ENCODE measurements at places on chromosomes 7 and 10.

DNA sequence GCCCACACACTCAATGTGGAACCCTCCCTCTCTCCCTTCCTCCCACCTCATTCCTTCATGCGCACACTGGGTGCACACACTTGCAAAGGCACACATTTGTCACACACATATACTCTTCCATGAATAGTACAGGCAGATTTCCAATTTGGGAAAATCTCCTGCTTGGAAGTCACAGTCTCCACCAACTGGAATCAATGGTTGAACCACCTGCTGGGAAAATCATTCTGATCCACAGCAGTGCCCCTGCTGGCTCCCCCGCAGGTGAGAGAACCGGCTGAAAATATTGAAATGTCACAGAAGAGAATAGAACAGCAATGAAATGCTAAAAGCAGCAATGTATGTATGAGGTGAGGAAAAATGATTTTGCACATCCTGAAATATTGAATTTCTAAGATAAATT is 232.7 kb downstream of the ADAM12 start:
- no peak for DNase-seq

- DNase-seq = no peak
Measured at GRCh38 chr10:97805096-97805884, 33.5 kb upstream of the SFRP5 start.

DNA sequence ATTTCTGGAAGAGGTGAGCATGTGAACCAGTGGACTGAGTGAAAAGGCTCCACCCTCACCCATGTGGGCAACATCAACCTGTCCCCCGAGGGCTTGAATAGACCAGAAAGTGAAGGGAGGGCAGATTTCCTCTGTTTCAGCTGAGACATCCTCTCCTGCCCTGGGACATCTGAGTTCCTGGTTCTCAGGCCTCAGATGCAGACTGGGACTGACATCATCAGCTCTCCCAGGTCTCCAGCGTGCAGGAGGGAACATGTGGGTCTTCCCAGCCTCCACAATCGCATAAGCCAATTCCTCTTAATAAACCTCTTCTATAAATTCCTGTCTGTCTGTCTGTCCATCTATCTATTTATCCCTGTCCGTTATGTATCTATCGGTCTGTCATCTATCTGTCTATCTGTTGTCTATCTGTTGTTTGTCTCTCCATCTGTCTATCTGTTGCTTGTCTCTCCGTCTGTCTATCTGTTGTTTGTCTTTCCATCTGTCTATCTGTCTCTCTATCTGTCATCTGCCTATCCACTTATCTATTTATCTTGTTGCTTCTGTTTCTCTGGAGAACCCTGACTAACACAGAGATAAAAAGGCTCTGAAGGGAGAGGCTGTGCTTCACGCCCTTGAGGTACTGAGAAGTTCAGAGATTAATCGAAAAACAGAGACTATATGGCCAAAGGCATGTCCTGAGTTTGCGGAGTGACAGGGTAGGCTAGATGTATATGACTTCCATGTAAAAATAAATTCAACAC is 140.3 kb upstream of the PFKP start:
- no peak for DNase-seq

DNA sequence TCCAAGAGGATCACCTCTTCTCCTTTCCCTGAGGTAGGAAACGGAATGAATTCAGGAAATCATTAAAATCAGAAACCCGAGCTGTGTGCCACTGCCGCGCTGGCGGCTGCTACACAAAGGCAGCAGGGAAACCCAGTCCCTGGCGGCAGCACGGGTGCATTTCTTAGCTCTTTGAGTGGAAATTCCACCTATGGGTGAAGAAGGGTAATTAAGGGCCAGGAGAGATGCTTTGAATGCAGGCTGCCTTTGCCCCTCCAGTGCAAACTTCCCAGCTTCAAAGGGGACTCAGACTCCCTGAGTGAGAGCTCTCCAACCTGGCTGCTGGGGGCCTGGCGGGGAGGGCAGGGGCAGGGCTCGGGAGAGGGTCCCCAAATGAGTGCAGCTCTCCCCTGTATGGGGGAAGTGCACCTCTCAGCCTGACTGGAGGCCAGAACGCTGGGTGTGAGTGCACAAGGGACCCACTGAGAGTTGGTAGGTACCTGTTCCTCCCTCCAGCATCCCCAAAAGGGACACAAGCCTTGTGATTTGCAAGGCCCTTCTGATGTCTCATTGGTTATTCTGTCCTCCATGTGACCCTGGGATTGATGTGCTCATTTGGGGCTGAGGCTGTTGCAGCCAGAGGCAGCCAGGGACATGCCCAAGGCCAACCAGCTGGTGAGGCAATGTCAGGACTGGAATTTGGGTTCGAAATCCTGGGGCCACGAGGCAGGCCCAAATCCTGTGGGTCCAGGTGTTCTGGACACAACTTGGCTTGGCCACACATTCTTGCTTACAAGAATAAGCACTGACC is 16.3 kb upstream of the ZMIZ1 start:
- no peak for DNase-seq

- no peak for DNase-seq
Measured at GRCh38 chr7:100544386-100544785, 5.4 kb downstream of the AGFG2 start.

DNA sequence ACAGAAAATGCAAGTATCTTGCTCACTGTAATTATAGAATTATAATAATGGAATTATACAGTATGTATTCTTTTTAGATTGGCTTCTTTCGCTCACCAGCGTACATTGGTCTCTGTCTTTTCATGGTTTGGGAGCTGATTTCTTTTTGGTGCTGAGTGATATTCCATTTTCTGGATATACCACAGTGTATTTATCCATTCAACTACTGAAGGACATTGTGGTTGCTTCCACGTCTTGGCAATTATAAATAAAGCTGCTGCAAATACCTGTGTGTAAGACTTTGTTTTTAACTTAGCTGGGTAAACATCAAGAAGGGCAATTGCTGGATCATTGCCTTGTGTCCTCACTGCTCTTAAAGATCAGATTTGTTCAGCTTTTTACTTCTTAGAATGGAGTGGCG is 55.3 kb downstream of the SEPTIN7 start:
- DNase-seq = no peak

- DNase-seq = no peak
Measured at GRCh38 chr10:15387021-15387420, 15.9 kb upstream of the FAM171A1 start.

- no peak for DNase-seq
Measured at GRCh38 chr7:64558323-64558705, 4.6 kb downstream of the ZNF680 start.

- DNase-seq = no peak
Measured at GRCh38 chr7:23306936-23307521, 7.9 kb downstream of the MALSU1 start.

DNA sequence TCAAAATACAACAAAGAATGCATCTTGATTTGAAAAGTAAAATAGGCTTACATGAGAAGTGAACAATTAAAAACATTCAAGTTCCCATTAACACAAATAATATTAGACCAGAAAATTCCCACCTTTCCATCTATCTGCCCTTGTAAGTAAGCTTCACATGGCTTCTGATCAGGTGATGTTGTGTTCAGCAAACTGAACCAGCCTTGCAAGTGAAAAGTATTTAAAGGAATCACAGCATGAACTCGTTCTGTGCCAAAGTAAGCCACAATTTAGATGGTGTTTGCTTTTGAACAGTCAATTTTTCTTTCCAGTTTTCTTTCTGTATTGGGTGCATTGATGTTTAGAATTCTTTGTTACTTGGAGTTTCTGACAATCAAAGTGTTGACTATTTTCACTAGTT is 347.9 kb downstream of the TNS3 start:
- DNase-seq = no peak

GRCh38 chr10:25113191-25114035 is 61.4 kb upstream of the GPR158 start:
- DNase-seq = peak; percentile 42
